Panc1 (cell line): ENCODE measurements at places on chromosomes 1 and 21.

GRCh38 chr1:36881541-36881940 lies 152.8 kb downstream of the GRIK3 start:
- DNase-seq: no peak

DNA sequence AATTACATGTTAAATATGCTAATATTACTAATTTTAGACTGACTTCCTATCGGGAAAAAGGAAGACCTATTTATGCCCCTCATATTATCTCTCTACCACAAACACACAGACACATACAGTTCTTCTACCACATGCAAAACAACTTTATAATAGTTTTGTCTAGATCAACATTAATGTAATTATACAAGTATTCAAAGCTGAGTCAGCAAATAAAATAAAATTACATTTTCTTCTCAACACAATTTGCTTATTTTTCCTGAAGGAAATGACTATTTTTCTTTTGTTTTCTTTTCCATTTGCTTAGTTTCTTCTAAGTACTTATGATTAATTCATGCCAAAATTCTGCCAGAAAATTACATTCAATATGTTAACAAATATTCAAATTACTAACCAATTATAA lies 654.2 kb downstream of the AMY1C start:
- DNase-seq: no peak

- no peak for DNase-seq
Observed at GRCh38 chr1:47225430-47226100, 6.5 kb downstream of the TAL1 start.

- DNase-seq: no peak
Observed at GRCh38 chr1:71548398-71548890, 467.6 kb upstream of the ZRANB2 start.
